AG08396 (cell line): ENCODE measurements at places on chromosomes 11 and 22.

DNA sequence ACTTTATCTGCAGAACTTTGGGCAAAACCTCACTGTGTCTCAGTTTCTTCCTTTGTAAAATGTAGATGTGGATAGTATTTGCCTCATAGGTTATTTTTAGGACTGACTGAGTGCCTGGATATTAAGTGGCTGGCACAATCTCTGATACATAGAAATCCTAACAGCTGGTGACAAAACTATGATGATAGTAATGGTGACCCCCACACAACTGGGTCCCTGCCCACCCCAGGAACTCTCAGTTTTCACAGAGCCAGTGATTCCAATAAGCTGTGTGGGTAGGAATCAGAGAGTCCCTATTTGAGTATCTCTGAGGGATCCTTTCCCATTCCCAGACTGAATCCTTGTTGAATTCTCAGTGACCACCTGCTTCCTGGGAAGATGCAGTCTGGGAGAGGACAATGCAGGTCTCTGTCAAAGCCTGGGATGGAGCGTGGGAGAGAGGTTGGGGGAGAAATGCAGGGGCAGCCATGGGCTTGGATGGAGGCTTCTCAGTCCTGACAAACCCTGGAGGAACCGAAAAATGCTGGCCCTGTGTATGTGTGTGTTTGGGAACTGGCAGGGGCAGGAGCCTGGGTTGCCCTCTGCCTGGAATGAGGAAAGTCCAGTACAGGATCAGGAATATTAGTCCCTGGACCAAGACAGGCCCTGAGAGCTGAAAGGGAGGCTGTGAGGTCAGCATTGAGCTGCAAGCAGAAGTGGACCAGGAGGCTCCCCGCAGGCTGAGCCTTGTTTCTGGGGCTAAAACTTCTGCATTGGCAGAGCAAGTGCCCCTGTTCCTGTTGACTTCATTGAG lies 6.1 kb upstream of the P2RY6 start:
- DNase-seq: no peak

DNA sequence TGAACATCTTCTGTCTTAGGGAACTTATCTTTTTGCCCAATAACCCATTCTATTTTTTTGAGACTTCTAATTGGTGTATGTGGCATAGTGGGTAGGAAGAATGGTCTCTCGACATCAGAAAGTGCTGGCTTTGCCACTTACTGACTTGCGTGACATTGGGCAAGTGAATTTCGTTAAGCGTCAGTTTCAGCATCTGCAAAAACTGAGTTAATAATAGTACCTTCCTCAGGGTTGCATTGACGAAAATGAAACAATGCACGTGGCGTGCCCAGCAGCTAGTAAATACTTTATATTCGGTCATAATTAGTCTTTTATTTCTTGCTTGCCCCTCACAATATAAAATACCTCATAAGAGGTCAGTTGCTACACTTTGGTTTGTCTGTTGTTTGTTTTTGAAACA lies 12.5 kb upstream of the GRIK4 start:
- DNase-seq: no peak

GRCh38 chr11:73784080-73784634 lies 3.5 kb upstream of the MRPL48 start:
- DNase-seq: no peak

- no peak for DNase-seq
These were observed 30.8 kb upstream of the PICK1 start for GRCh38 chr22:38026130-38027111.

DNA sequence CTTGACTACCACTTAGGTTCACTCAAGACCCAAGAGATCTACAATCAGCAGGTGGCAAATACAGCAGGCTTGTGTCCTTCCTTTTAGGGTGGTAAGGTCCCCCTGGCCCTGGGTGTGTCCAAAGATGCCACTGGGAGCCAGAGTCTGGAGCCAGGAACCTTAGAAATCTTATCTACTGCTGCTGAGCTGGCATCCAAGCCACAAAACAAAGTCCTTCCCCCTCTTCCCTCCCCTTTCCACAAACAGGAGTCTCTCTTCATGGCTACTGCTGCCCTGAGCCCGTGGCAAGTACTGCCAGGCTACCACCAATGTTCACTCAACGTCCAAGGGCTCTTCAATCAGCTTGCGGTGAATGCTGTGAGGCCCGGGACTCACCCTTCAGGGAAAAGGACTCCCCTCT lies 21.4 kb upstream of the AQP11 start:
- DNase-seq: no peak

DNA sequence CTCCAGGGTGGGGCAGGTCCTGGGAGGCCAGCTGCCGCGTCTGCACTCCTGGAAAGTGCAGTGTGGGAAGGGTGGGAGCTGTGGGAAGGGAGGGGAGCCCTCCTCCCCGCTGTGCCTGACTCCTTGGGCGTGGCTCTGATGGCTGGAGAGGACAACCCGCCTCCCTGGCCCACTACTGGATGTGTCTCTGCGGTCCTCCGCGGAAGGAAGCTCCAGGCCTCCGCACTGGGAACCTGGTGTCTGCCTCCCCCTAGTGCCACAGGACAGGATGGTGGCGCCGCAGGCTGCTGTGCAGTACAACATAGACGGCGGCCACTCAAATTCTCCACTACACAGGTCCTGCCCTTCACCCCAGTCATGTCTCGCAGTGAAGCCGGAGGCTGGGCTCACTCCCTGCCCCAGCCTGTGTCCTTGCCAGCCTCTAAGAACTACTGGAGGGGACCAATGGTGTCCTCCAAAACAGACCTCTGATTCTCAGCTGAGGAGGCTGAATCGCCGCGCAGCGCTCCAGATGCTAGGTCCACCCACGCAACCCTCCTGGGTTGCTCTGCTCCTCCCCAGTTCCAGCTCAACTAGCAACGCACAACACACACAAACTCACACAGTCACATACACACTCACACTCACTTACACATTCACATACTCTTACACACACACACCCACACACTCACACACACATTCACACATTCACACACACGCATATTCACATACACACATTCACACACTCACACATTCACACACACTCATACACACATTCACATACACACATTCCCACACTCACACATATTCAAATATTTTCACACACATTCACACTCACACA lies 12.4 kb upstream of the DSCAML1 start:
- peak; percentile 48 for DNase-seq

DNA sequence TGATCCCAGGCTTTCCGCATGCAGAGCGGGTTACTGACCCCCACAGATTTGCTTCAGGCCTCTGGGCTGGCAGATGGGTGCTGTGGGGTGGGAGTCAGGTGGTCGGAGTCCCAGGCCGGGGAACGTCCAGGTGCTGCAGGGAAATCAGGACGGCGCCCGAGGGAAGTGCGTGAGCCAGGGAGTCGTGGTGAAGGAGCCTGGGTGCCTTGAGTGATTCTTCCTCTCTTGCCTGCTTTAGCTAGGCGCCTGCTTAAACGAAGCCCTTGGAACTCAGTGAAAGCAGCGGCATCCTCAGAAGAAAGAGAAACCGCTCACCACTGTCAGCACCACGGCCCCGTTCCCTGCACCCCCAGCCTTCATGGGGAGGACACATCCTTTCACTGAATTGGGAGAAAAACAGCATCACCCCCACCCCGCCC lies 455.6 kb downstream of the BRD1 start:
- DNase-seq: no peak

DNA sequence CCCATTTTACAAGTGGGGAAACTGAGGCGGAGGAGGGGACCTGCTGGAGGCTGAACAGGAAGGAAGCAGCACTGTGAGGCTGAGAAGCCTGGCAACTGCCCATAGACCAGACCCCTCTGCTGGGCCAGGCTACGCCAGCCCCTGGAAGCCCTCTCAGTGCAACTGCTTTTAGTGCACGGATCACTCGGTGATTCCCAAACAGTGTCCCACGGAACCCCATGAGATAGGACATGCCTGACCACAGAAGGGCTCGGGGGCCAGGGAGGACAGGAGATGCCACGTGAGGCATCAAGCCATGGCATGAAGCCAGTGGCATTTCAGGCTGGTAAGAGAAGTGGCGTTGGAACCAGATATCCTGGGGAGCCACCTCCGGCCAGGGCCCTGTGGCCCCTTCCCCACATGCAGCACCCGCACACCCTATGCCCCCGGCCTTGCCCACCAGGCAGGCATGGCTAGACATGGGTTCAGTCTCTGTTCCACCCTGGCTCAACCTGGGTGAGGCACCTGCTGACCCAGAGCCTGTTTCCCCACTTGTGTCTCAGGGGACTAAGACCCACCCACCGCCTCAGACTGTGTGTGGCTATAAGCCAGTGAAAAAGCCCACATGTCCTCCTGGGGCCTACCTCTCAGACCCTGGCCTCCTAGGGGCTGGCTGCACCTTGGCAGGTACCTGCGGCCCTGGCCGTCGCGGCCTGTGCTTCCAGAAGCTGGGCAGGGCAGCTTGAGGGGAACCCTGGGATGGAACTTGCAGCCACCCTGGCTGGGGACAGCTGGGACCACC lies 84.1 kb downstream of the WNT7B start:
- no peak for DNase-seq

GRCh38 chr11:2929950-2930703 lies 907 bp upstream of the PHLDA2 start:
- peak; percentile 69 for DNase-seq

DNA sequence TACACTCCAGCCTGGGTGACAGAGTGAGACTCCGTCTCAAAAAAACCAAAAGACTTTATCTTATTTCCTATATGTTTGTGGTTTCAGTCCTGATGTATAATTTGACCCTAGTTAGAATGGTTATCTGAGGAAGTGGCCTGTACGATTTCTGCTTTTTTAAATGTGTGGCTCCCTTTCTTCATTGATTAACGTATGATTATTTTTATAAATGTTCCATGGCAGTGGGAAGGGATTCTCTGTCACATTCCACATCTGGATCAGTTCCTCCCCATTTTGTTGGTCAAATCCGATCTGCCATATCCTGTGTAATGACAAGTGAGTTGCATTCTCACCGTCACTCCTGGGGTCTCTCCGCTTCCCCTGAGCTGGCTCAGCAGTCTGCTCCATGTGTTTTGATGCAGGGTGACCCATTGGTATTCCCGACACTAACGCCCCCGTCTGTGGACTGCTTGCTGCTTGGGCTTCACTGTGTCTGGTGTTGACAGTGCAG lies 20.3 kb downstream of the NEAT1 start:
- no peak for DNase-seq

- no peak for DNase-seq
These were observed 79.5 kb upstream of the SPON1 start for GRCh38 chr11:13883042-13883441.

DNA sequence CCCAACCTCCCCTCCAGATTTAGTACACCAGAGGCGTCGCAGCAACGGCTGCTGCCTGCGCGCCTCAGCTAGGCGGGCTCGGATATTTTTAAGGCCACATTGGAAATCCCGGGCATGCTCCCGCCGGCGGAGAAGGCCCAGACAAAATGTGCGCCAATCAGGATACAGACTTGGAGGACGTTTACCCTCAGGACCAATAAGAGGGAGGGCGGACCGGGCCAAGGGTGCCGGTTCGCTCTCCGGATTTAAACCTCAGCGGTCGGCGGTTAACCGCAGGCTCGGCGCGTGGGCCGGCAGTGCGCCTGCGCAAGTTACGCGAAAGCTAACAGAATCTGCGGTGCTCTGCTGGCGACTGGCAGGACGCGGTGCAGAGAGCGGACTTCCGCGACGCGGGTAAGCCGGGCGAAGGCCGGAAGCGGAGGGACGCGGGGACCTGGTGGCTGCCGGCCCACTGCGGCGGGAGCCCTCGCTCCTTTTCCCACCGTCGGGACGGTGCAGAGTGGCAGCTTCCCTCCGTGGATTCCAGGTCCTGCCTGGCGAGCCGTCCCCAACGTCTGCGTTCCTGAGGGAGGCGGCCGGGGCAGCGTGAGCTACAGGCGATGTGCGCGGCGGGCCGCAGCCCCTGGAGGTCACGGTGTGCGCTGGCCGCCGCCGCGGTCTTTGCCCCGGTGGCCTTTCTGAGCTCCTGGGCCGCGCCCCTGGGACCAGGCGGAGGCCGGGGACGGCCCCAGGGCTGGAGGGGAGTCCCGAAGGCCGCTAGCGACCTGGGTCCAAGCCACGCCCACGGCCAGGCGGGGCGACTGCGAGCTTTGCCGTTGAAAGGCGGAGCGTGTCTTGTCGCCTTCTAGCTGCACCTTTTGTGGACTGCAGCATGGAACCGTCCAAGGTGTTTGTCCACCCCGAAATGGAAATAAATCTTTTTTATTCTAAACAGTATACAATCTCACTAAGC lies at the start of gene HYLS1:
TSS of gene HYLS1 (plus strand) at position 296 of the 952 bp plus-strand sequence. CDS start 11,701 bp downstream, outside the sequence.
- DNase-seq: peak; percentile 97
